ENCODE measurements at places on chromosomes 16 and 17. TPM values are rescaled to one million over a fixed set of nuclear protein-coding genes. Genes with fewer than 3 reads are reported as not detected.

SCGB1C2 gene
- not detected for total RNA-seq

DNA sequence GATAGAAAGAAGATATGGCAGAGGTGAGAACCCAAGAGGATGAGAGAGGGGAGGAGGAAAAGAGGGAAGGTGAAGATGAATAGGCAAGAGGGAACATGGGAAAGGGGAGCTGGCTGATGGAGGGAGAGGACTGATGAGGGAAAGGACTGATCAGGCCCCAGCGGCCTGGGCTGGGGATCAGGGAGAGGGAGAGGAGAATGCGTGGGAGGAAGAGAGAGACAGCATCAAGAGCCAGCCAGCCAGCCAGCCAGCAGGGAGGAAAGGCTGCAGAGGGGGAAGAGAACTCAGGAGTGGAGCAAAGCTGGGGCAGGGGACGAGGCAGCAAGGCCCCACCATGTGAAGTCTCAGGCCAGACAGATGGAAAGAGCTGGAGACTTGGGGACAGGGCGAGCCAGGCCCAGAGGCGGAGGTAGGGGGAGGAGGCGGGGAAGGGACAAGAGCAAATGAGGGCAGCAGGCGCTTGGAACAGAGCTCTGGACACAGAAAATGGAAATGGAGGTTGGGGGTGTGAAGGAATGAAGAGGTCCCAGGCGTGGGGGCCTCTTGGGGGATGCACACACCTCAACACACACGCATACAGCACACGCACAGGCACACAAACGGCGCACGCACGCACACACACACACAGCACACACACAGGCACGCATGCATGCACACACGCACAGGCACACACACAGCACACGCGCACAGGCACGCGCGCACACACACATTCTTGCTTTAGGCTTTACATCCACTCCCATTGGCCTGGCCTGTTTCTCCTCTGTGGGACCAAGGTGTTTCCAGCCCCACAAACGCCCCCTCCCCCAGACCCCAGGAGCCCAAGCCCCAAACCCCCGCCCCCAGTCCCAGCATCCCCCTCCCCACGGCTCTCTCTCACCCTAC is 12.3 kb downstream of the DLG4 start:
- no peak for DNase-seq
- H3K27me3 ChIP-seq = no peaks in the 10 kb centered on the region
- H3K4me1 ChIP-seq = peaks cover 40% of the 10 kb centered on the region
- H3K4me3 ChIP-seq = no peak overlapping the region
- H3K36me3 ChIP-seq = peaks cover 8% of the 10 kb centered on the region
- H3K27ac ChIP-seq = peak overlapping the region; percentile 26

GRCh38 chr17:61218438-61218837 is 181.2 kb upstream of the TBX2 start:
- H3K36me3 ChIP-seq = no peaks in the 10 kb centered on the region
- no peak for DNase-seq
- H3K27ac ChIP-seq = no peak overlapping the region
- H3K4me1 ChIP-seq = no peaks in the 10 kb centered on the region
- no peaks in the 10 kb centered on the region for H3K27me3 ChIP-seq
- H3K4me3 ChIP-seq = no peak overlapping the region

GRCh38 chr16:69243479-69243878 is 56.5 kb downstream of the SNTB2 start:
- H3K4me3 ChIP-seq = no peak overlapping the region
- H3K4me1 ChIP-seq = peaks cover 25% of the 10 kb centered on the region
- no peak for DNase-seq

MMP2 gene
- total RNA-seq = 183 TPM

DNA sequence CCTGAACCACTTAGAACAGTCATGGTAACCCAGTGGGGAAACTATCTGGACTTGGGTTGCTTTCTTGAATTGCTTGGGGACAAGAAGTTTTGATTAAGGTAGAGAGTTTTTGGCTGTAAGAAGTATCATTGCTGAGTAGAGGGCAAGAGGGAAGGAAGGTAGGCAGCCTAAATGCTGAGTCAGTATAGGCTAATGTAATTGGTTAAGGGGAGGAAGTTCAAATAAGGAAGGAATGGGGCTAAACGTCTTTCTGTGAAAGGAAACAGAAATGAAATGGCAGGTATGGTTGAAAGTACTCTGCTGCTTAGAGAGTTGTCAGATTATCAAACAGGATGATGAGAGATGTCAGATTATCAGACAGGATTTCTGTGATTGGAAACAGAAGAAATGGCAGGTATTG is 20.3 kb downstream of the KPNB1 start:
- H3K4me1 ChIP-seq = no peaks in the 10 kb centered on the region
- no peaks in the 10 kb centered on the region for H3K27me3 ChIP-seq
- no peak overlapping the region for H3K27ac ChIP-seq
- H3K36me3 ChIP-seq = peaks cover 51% of the 10 kb centered on the region
- no peak overlapping the region for H3K4me3 ChIP-seq
- no peak for DNase-seq

GRCh38 chr16:55478827-55479429 is at the start of gene MMP2:
MMP2 (plus strand) TSS chr16:55479198; CDS start chr16:55479480, 282 bp downstream.
- H3K27me3 ChIP-seq = peaks cover 2% of the 10 kb centered on the region
- no peaks in the 10 kb centered on the region for H3K36me3 ChIP-seq
- peak within 1 kb of the TSS; percentile 68 for H3K4me3 ChIP-seq
- H3K27ac ChIP-seq = peak within 1 kb of the TSS; percentile 79
- peak; percentile 93 for DNase-seq
- H3K4me1 ChIP-seq = no peaks in the 10 kb centered on the region

DNA sequence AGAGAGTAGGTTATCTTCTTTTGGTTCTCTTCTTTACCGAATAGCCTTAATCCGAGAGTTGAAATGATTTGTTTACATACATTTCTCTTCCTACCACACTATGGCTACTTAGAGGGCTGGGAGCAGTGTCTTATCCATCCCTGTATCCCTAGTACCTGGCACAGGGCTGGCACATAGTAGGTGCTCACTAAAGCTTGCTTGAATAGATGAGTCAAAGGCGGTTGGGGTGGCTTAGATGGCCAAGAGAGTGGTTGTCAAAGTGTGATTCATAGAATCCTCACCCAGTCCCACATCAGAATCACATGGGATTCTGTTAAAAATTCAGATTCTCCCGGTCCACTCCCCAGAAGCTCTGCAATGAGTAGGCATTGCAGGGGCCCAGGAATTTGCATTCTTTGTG is 11.1 kb downstream of the CHAD start:
- no peak overlapping the region for H3K27ac ChIP-seq
- no peaks in the 10 kb centered on the region for H3K36me3 ChIP-seq
- H3K4me3 ChIP-seq = no peak overlapping the region
- no peaks in the 10 kb centered on the region for H3K4me1 ChIP-seq
- no peak for DNase-seq

KRTAP4-3 gene
- total RNA-seq = not detected

CDT1 gene
- total RNA-seq = 0.71 TPM

TBC1D3E gene
- total RNA-seq = not detected

DNA sequence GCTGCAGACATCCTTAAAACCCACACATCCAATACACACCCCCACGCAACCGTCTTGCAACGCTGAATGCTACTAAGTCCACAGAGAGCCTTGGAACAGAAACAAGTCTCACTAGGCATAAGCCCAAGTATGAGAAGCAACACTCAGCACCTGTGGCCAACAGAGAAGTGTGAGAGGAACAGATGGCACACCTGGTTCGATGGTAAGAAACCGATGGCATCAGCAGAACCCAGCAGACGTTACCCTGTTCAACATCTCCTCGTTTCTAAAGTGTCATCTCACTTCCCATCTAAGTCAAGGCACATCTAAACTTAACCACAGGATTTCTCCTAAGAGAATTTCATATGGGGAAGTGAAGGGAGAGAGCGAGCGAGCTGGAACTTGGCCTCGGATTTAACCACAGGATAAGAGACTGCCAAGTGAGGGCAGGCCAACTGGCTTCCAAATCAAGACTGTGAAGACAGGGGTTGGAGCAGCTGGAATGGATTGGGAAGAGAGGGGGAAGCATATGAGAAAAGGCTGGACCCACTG is 41.0 kb downstream of the NXPH3 start:
- peaks cover 93% of the 10 kb centered on the region for H3K4me1 ChIP-seq
- peak; percentile 88 for DNase-seq
- peaks cover 41% of the 10 kb centered on the region for H3K36me3 ChIP-seq
- peak overlapping the region; percentile 89 for H3K27ac ChIP-seq

- no peak overlapping the region for H3K4me3 ChIP-seq
- no peak overlapping the region for H3K27ac ChIP-seq
- no peaks in the 10 kb centered on the region for H3K27me3 ChIP-seq
- H3K4me1 ChIP-seq = no peaks in the 10 kb centered on the region
- DNase-seq = no peak
- H3K36me3 ChIP-seq = no peaks in the 10 kb centered on the region
Observed at GRCh38 chr17:16465861-16466338, 26.1 kb downstream of the LRRC75A start.

LLGL2 gene
- total RNA-seq = 5.0 TPM

GRCh38 chr17:39635614-39636176 is 1.2 kb upstream of the STARD3 start:
- H3K4me1 ChIP-seq = no peaks in the 10 kb centered on the region
- no peak overlapping the region for H3K27ac ChIP-seq
- DNase-seq = no peak
- H3K27me3 ChIP-seq = no peaks in the 10 kb centered on the region
- H3K36me3 ChIP-seq = no peaks in the 10 kb centered on the region

CBLN1 gene
- total RNA-seq = 0.55 TPM

DNA sequence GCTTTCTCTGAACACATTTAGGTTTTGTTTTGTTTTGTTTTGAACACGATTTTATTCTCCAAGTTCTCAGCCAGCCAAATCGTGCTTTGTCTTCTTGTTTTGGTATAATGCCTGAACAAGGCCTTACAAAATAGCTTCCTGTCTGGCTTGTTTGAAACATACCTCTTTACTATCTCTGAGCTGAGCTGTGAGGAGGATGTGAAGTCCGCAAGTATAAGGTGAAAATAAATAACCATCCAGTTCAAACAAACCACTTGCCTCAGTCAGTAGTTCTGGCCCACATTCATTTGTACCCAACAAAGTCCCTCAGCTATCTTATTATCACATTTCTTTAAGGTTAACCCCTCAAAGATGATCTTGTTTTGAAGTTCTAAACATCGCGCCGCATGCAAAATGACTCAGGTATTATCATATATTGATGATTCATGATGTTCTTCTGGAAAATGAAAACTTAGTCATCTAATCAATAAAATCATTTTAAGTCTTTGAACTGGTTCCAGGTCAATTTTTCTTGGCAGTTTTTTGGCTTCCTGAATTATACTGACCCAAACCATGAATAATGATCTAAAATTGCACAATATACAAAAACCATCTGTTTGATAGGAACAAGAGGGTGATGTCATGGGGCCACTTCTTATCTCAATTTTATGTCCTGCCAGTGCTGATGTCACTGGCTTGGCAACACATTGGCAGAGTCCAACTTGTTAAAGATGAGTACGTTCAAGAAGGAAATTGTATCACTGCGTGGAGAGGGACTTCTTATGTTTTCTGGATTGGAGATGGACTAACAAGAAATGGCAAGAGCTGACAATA is 694.3 kb downstream of the KCNJ2 start:
- H3K4me1 ChIP-seq = no peaks in the 10 kb centered on the region
- no peaks in the 10 kb centered on the region for H3K36me3 ChIP-seq
- H3K4me3 ChIP-seq = no peak overlapping the region
- no peak overlapping the region for H3K27ac ChIP-seq
- no peak for DNase-seq

DNA sequence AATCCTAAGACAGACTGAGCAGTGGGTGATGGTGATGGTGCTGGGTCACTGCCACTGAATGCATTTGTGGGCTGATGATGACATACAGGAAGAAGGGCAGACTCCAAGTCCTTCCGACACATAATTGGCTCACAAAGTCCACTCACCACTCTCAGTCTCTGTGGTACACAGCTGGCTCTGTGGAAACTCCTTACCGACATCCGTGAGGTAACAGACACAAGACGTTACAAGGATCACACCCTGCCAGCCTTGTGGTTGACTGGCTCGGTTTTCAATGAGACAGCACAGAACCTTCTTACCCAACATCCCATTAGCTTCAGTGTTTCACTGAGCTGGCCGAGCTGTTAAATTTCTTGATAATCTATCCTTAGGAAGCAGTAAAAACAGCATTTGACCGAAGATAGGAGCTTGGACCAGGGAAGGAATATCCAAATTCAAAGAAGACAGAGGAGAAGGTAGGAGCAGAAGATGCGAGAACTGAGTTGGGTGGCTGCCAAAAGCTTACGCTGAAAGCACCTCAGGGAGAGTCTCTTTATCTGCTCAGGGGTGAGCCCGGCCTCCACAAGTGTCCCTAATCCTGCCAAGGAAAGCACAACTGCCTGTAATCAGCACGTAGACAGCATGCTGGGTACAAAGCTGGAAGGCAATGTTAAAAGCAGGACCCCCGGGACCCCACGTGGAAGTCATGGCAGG is 5.5 kb upstream of the MXRA7 start:
- H3K4me3 ChIP-seq = no peak overlapping the region
- H3K27ac ChIP-seq = peak overlapping the region; percentile 43
- H3K36me3 ChIP-seq = peaks cover 76% of the 10 kb centered on the region
- peak; percentile 77 for DNase-seq
- peaks cover 39% of the 10 kb centered on the region for H3K4me1 ChIP-seq
- no peaks in the 10 kb centered on the region for H3K27me3 ChIP-seq

KRTAP9-1 gene
- not detected for total RNA-seq

MTSS2 gene
- 47.9 TPM for total RNA-seq

IRX3 gene
- 0.33 TPM for total RNA-seq

- no peak overlapping the region for H3K4me3 ChIP-seq
- no peaks in the 10 kb centered on the region for H3K4me1 ChIP-seq
- no peaks in the 10 kb centered on the region for H3K27me3 ChIP-seq
- no peak for DNase-seq
- no peaks in the 10 kb centered on the region for H3K36me3 ChIP-seq
Observed at GRCh38 chr17:71176928-71177443, 943.8 kb upstream of the SOX9 start.

DNA sequence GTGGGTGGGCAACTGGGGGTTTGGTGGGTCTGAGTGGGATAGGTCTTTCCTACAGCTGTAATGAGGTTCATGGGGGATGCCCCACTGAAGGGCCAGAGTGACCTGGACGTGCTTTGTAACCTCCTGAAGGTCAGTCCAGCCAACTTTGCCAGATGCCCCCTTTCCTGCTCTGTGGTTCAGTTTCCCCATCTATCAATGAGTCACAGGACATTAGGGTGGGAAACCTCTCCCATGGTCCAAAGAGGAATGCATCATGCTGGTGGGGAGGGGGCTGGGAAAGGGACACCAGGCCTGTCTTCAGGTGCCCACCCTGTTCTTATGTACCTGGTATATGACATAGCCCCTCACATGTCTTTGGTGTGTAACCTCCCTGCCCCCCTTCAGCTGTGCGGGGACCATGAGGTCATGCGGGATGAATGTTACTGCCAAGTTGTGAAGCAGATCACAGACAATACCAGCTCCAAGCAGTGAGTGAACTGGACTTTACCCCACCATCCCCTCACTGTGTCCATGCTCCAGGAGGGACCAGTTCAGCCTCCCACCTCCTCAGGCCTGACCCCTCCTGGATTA is 24.0 kb upstream of the ALKBH5 start:
- no peaks in the 10 kb centered on the region for H3K27me3 ChIP-seq
- no peaks in the 10 kb centered on the region for H3K36me3 ChIP-seq
- no peak overlapping the region for H3K4me3 ChIP-seq
- DNase-seq = no peak
- no peak overlapping the region for H3K27ac ChIP-seq

All from sigmoid colon (tissue), 7 donors.